ENCODE measurements at places on chromosomes 5 and 9.
A peak's percentile ranks its signal among the peaks of the same experiment; 100 is the strongest.

DNA sequence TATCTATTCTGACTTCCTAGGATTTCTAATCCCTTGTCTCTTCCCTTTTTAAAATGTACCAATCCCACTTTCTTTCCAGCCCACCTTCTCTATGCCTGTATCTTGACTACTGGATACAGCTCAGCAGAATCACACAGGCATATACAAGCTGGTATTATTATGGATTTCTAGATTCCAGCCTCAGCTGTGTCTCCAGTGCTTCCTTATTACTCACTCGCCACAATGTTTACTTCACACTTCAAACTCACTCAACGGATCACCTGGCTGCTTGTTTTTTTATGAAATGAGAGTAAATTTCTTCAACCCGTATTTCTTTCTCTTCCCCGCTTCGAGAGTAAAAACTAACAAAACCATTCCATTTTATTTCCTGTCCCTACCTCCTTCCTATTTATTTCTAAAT, 38.8 kb downstream of the CWC27 start:
- no peak for DNase-seq

DNA sequence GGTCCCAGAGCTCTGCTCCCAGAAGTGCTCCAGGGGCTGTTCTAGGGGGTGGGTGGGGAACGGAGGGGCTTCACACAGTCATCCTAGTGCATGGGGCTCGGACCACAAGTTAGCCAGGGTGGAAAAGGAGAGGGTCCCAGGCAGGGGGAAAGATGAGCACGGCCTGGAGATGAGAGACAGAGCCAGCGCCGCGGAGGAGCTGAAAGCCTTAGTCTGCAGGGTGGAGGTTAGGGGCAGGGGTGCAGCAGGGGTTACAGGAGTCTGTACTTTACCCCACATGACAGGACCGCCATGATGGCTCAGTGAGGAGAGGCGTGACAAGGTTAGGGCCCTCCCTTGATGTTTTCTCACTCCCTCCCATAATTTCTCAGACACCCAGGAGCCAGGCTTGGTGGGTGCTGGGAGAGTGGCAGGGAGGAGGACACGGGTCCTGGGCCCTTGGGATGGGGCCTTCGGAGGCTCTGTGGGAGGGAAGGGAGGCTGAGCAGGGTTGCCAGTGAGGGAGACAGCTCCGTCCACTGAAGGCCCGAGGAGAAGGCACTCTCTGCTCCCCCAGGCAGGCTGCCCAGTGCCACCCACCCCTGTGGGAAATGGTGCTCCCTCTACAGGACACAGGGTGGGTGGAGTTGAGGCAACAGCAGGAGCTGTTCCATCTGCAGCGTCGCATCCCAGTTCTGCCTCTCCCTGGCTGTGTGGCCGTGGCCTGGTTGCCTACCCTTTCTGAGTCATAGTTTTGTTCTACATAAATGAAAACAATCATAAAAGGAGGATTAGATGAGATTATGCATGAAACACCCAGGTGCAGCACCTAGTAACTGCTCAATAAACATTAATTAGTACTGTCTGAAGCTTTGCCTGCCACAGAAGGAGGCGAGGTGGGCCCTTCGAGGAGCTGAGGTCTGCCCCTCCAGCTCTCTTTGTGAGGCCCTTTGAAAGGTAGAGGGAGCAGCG, 66.2 kb downstream of the NDST1 start:
- no peak for DNase-seq

GRCh38 chr5:6804766-6805501, 91.7 kb downstream of the TENT4A start:
- DNase-seq: no peak

DNA sequence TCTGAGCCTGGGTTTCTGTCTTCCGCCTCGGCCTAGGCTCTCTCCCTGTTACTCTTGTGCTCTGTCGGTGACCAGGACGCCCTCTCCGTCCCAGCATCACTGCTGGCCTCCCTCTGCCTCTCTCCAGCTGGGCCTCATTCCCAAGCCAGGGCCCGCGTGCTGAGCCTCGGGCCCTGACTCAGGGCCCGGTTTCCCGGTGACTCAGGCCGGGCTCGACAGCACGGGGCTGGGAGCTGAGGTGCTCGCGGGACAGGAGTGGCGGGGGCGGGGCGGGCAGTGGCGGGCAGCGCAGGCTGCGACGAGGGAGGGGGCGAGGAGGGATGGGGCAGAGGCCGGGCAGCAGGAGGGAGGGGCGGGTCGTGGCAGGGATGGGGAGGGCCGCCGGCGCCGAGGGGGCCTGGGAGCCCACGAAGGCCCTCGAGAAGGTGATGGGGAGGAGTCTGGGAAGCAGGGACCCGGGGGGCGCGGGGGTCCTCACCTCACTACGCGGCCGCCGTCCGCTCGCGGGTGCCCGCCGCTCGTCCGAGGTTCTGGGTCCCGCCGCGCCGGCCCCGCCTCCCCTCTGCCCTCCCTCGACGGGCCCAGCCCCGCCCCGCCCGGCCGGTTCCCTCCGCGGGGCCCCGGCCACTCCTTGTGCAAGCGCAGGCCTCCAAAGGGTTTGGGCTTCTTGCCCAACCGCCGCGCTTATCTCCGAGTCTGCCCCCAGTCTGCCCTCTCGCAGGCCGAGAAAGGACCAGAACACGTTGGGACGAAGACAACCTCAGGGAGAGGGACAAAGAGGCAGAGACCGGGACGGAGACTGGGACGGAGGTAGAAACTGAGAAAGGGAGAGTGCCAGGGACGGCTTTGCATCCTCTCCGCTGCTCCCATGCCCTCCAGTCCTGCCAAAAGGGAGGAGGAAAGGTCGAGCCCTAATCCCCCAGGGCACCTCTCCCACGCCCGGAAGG, at the start of gene ARAP3:
Gene ARAP3 (minus strand): TSS at position 536 of the 947 bp plus-strand sequence. CDS start 1,744 bp downstream, outside the sequence.
- no peak for DNase-seq

DNA sequence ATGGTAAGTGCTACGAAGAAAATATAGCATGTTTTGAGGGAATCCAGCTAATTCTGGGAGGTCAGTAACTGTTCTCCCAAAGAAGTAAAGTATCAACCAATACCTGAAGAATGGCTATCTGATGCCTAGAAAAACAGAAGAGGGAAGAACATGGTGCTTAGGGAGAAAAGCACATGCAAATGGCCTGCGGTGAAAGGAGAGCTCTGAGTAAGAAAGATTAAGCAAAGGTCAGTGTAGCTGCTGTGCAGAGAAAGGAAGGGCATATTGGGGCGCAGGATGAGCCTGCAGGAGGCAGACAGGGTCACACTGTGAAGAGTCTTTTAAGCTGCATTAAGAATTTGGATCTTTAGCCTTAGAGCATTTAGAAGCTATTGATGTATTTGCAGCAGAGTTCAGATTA, 11.0 kb downstream of the ADRB2 start:
- DNase-seq: no peak

DNA sequence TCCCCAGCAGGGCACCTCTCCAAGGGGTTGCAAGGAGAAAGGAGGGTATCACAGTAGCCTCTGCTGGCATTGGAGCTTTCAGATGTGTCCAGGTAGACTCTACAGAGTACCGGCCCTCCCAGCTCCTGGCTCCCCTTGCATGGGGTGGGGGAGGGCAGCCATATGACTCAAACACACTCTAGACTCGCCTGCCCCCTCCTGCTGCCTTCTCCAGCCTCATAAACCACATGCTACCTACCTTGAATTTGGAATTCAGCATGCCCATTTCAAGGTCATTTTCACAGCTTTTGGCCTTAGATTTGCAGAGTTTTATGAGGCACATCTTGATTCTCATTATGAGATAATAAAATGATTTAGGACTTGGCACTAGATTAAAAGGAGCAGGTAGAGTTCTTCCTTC, 32.8 kb upstream of the SMIM32 start:
- no peak for DNase-seq

DNA sequence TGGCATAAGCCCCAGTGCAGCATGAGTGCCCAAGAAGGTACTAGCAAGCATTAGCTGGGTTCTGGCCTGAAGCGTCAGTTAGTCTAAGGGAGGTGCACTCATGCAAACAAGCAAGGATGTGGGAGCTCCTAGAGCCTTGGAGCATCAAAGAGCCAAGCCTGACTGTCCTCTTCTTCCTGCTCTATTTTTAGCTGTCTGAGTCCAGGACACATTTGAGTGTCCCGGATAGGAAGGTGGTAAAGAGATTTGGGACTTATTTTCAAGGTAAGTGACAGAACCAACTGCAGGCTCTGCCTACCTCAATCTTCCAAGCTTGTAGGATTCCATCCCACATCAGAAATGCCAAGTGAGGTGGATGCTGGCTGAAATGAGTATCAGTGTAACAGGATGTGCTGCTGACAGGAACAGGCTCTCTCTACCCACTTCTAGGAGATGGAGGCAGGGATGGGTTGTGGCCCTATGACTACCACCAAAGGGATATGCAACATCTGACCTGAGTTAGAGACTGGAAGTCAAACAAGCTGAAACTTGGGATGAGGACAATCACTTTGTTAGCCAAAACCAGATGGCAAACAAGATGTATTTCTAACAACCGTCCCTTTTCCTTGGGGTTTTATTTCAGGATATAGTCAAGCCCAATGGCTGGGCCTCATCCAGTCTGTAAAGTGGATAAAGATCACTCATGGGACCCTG, 15.1 kb downstream of the MACROH2A1 start:
- DNase-seq: no peak

DNA sequence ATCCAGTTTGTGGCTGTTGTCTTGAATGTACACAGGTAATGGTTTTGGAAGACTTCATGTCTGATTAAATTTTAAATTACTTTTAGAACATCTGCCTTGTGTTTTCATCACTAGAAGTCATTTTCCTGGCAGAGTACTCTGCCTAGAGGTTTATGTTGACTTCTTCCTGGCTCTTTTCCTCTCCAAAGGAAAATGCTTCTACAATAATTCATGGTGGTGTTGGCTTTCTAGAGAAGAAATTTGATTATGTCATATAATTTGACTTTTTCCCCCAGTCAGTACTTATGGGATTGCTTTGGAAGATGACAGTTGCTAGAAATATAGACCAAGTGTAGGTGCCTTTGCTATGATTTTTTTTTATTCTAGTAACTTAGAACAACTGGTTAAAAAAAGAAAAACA, 46.8 kb downstream of the F2RL2 start:
- DNase-seq: no peak

- no peak for DNase-seq
Measured at GRCh38 chr5:106154280-106154716, 1516.4 kb downstream of the EFNA5 start.

- no peak for DNase-seq
Measured at GRCh38 chr9:135073741-135074305, 13.6 kb upstream of the OLFM1 start.

DNA sequence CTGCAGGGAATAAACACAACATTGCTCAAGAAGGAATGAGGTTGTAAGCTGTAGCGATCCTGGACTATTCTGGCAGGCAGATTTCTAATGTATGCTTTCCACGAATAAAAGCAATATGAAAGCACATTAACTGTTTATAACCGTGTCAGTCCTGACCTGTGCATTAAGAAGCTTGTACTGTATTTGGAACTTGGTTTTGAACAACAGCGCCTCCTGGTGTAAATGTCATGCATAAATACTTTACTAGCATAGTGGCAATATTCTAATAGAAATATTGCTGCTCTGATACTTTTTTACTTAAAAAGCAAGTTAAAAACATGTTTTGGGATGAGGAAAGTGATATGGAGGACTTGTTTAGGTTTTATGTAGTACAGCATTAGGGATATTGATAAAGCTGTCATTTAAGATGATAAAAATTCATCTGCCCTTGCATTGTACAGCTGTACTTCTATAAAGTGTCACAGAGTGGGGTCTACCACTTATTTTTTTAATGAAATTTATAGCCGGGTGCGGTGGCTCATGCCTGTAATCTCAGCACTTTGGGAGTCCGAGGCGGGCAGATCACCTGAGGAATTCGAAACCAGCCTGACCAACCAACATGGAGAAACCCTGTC, 70.7 kb upstream of the GNE start:
- peak; percentile 43 for DNase-seq

DNA sequence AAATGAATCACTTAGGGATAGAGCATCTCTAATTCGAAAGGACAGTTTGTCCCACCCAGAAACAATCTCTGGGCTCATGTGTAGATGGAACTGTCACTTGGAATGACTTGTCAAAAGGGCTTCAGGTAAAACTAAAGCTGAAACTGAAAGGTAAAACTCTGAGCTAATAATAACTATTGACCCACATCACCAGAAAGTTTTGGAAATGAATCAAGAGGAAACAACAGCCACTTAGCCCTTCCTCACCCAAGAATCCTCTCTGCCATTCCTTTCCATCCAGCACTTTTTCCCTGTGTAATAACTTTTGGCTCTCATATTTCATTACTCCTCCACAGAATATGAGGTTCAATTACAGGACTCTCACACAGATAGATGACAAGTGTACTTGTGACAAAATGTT, 14.0 kb upstream of the GLRX start:
- no peak for DNase-seq

- DNase-seq: no peak
Measured at GRCh38 chr5:80284720-80285119, 28.9 kb upstream of the SERINC5 start.

DNA sequence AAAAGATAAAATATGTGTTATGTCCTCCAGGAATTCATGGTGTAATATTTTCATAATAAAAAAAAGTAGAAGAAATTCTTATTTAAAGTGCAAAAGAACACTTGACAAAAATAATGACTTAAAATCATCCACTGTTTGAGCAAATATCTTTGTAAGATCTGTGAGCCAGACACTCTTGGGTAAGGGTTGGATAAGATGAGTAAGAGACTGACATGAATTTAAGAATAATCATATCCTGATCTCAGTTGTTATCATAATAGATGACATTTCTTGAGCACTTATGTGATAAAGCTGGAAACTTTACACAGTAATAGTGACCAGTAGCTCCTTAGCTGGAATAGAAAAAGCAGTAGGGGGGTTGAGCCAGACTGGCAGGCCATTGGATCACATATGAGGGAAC, 40.0 kb upstream of the ADRB2 start:
- no peak for DNase-seq

GRCh38 chr5:155019601-155020226, 6.2 kb downstream of the KIF4B start:
- DNase-seq: no peak

DNA sequence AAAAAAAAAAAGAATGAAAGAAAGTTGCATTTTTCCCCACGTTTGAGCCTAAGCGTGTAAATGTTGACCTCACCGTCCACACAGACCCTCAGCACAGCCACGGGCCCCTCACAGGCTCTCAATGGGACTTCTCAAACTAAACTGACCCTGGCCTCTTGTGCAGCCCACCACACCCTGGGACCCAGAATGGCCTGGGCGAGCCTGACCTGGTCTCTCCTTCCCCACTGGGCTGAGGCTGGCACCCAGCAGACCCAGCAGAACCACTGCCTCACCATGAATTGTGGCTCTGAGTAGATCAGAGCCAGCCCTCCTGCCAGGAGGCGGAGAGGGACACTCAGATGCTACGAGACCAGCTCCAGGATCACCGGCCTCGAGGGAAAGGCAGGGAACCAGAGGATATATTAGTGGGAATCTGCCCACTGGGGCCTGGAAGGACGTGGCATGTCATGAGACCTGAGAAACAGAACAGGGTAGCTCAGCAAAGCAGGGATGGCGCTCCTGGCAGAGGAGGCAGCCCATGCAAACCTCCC, 124.4 kb downstream of the ZNF354C start:
- DNase-seq: no peak

GRCh38 chr9:127574072-127574993, 37.7 kb upstream of the STXBP1 start:
- no peak for DNase-seq

- no peak for DNase-seq
Measured at GRCh38 chr5:106163233-106163632, 1507.5 kb downstream of the EFNA5 start.

GRCh38 chr9:38689678-38690077, 30.3 kb downstream of the FAM240B start:
- no peak for DNase-seq
